Activated CD4-positive, alpha-beta T cell treated with anti-CD3 and anti-CD28 coated beads, Interleukin-2, amount 10 ng/mL, durations not matched to agents 7 days and 5 days (primary cell): ENCODE measurements at places on chromosomes 6 and 20. TPM values are rescaled to one million over a fixed set of nuclear protein-coding genes. Genes with fewer than 3 reads are reported as not detected.

DNA sequence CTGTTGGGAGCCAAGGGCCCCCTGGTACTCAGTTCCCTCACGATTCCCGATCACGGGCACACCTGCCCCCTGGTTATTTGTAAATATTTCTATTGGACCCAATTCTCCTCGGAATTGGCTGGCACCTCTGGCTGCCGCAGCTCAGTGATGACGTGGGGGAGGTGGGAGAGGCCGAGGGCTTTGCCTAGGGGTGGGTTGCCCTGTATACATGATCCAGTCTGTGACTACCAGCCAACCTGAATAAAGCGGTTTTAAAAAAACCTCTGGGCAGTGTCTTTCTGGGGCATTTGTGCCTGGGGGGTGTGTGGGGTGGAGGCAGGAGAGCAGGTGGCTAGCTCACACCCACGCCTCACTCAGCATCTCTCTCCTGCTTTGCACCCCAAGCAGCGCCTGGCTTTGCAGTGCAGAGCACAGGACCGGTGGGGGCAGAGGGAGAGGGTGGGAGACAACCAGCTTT, 42.2 kb downstream of the VSTM2L start:
- H3K27ac ChIP-seq, result no peak overlapping the region
- no peaks in the 10 kb centered on the region for H3K4me1 ChIP-seq
- no peak overlapping the region for H3K4me3 ChIP-seq
- H3K27me3 ChIP-seq, result no peaks in the 10 kb centered on the region

DNA sequence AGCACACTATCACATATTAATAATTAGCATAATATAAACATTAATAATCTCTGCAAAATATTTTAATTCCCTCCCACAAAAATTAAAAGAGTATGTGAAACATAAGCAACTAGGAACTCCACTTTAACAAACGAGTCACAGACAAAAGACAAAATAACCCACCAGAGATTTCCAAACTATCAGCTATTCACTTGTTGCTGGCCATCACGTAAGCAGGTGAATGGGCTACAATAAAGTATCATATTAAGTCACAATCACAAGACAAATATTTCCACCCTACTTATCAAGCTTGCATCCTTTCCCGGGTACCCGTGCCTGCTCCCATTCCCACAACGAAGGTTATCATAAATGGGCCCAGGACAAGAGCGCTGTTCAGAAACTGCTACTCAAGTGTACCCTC, 2.5 kb downstream of the HDAC2 start:
- H3K4me3 ChIP-seq, result peak overlapping the region; percentile 86
- peaks cover 2% of the 10 kb centered on the region for H3K36me3 ChIP-seq
- H3K27ac ChIP-seq, result no peak overlapping the region

- no peak for DNase-seq
- H3K36me3 ChIP-seq, result no peaks in the 10 kb centered on the region
- H3K4me1 ChIP-seq, result peaks cover 2% of the 10 kb centered on the region
- H3K27ac ChIP-seq, result no peak overlapping the region
These were observed 10.6 kb upstream of the TMEM242 start for GRCh38 chr6:157333956-157334355.

DNA sequence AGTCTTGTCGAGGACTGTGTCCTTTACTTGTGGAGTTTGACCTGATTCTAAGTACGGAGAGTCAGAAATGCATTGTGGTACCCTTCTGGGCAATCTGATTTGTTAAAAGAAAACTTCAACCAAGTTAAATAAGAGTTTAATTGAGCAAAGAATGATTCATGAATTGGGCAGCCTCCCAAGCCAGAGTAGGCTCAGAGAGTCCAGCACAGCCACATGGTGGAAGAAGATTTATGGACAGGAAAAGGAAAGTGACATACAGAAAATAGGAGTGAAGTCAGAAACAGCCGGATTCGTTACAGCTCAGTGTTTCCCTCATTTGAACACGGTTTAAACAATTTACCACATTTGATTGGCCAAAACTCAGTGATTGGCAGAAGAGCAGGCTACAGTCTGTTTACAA, 329.2 kb downstream of the DHX35 start:
- no peak overlapping the region for H3K4me3 ChIP-seq
- H3K27ac ChIP-seq, result no peak overlapping the region
- no peaks in the 10 kb centered on the region for H3K36me3 ChIP-seq
- no peak for DNase-seq
- H3K27me3 ChIP-seq, result peaks cover 4% of the 10 kb centered on the region
- no peaks in the 10 kb centered on the region for H3K4me1 ChIP-seq

DNA sequence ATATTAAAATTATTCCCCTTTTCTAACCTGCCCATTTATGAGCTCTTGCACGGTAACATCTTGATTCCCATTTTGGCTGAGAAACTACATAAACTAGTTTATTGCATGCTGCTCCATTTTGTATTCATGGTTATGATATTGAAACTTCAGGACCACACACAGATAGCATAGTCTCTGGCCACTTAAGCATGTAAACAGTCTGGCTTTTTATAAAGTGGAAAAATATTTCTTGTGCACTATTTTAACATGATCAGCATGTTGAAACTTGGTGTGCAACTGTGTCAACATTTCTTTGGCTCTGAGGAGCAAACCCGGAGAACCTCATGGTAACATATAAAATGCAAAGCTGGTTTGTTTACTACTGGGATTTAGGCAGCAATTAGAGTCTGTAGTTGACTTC, 70.7 kb downstream of the SLX4IP start:
- H3K4me1 ChIP-seq, result peaks cover 31% of the 10 kb centered on the region
- no peaks in the 10 kb centered on the region for H3K27me3 ChIP-seq
- H3K36me3 ChIP-seq, result peaks cover 8% of the 10 kb centered on the region

DNA sequence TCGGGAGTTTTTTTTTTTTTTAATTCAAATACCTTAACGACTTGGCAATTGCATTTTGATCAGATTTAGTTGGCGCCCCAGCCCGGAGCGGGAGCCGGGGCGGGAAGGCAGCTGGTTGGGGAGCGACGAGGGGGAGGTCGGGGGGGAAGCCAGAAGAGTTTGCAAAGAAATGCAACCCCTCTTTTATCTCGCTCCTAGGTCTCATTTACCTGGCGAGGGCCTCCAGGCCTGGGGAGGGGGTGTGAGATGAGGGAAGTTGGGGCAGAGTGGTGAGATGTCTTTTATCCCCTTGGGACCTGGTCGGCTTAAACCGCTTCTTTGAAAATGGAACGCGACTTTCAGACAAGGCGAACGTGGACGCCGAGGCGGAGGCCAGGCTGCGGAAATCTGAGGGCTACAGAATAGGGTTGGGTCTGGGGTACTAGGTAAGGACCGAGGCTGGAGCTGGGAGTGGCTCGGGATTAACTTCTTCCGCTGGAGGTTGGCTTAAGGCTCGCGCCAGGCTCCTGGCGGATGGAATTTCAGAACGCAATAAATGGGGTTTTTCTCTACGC, 40.3 kb downstream of the NCR2 start:
- peak overlapping the region; percentile 50 for H3K27ac ChIP-seq
- H3K4me3 ChIP-seq, result no peak overlapping the region
- peaks cover 21% of the 10 kb centered on the region for H3K4me1 ChIP-seq
- DNase-seq, result no peak
- H3K36me3 ChIP-seq, result no peaks in the 10 kb centered on the region

DNA sequence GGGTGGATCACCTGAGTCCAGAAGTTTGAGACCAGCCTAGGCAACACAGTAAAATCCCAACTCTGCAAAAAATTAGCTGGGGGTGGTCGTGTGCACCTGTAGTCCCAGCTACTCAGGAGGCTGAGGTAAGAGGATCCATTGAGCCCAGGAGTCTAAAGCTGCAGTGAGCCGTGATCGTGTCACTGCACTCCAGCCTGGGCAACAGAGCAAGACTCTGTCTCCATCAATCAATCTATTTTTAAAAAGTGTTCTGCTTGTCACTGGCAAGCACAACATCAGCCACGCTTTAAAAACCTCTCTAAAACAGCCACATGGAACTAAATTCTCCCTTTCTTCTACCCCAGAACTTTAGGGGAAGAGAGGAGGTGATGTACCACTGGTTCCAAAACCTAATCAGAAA, 131.6 kb upstream of the RREB1 start:
- H3K27ac ChIP-seq, result no peak overlapping the region
- no peak for DNase-seq
- no peak overlapping the region for H3K4me3 ChIP-seq
- no peaks in the 10 kb centered on the region for H3K4me1 ChIP-seq

- DNase-seq, result no peak
- peaks cover 5% of the 10 kb centered on the region for H3K27me3 ChIP-seq
- H3K4me1 ChIP-seq, result no peaks in the 10 kb centered on the region
- no peaks in the 10 kb centered on the region for H3K36me3 ChIP-seq
- no peak overlapping the region for H3K4me3 ChIP-seq
These were observed 19.3 kb downstream of the KIAA1755 start for GRCh38 chr20:38241201-38241600.

GRCh38 chr20:13199279-13199678, 21.8 kb upstream of the ISM1 start:
- H3K4me1 ChIP-seq, result peaks cover 2% of the 10 kb centered on the region
- H3K27ac ChIP-seq, result no peak overlapping the region
- H3K36me3 ChIP-seq, result no peaks in the 10 kb centered on the region
- peaks cover 3% of the 10 kb centered on the region for H3K27me3 ChIP-seq

DNA sequence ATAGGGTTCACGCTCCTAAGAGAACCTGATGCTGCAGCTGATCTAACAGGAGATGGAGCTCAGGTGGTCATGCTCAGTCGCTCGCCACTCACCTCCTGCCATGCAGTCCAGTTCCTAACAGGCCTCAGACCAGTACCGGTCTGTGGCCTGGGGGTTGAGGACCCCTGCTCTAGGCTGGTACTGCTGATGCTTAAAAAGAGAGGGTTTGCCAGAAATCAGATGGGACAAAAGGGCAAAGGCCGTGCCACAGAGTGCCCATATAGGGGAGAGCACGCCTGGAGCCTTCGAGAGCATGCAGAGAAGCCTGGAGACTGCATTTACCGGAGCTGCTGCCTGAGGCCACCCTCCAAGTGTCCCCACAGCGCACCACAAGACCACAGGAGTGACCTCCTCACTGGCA, 75.5 kb downstream of the PTPN1 start:
- no peaks in the 10 kb centered on the region for H3K4me1 ChIP-seq
- peak overlapping the region; percentile 9 for H3K27ac ChIP-seq
- no peak for DNase-seq
- H3K36me3 ChIP-seq, result peaks cover 49% of the 10 kb centered on the region
- H3K4me3 ChIP-seq, result no peak overlapping the region
- H3K27me3 ChIP-seq, result no peaks in the 10 kb centered on the region

- H3K4me3 ChIP-seq, result no peak overlapping the region
- peaks cover 67% of the 10 kb centered on the region for H3K4me1 ChIP-seq
- no peak overlapping the region for H3K27ac ChIP-seq
- peaks cover 60% of the 10 kb centered on the region for H3K36me3 ChIP-seq
These were observed 26.8 kb downstream of the RANBP9 start for GRCh38 chr6:13684855-13685254.

DNA sequence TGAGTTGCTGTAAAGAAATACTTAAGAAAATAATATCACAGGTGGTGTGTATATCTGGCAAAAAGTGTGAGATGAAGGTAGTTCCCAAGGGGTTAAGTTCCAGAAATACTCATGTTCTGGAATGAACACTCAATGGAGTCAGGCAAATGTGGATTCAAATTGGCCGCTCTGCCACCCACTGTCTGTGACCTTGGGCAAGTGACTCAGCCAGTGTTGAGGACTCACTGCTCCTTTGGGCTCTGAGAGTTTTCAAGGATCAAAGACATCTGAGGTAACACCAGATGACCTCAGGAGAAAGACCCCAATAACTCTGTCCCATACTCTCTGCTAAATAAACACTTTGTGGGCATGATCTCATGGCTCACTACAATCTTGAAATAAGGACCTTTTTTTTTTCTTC, 59.2 kb upstream of the EYA2 start:
- H3K4me1 ChIP-seq, result no peaks in the 10 kb centered on the region
- no peaks in the 10 kb centered on the region for H3K36me3 ChIP-seq
- no peaks in the 10 kb centered on the region for H3K27me3 ChIP-seq
- no peak overlapping the region for H3K27ac ChIP-seq
- no peak for DNase-seq

GRCh38 chr20:46850416-46850815, 44.2 kb upstream of the EYA2 start:
- no peaks in the 10 kb centered on the region for H3K4me1 ChIP-seq
- H3K4me3 ChIP-seq, result no peak overlapping the region
- no peak overlapping the region for H3K27ac ChIP-seq

PROKR2 gene
- total RNA-seq, result not detected

GRIK2 gene
- total RNA-seq, result not detected

C6orf141 gene
- 0.47 TPM for total RNA-seq

PDE10A gene
- total RNA-seq, result not detected

TMEM74B gene
- not detected for total RNA-seq
